Activated T-cell treated with anti-CD3 and anti-CD28 coated beads for 24 hours (primary cell): ENCODE measurements at places on chromosomes 2 and 18.
A peak's percentile ranks its signal among the peaks of the same experiment; 100 is the strongest.

- no peak for DNase-seq
These were observed 19.0 kb downstream of the TMSB10 start for GRCh38 chr2:84924173-84925106.

- DNase-seq, result peak; percentile 26
These were observed 22.2 kb downstream of the FAP start for GRCh38 chr2:162221064-162221463.

- no peak for DNase-seq
These were observed 443.7 kb upstream of the CWC22 start for GRCh38 chr2:180450841-180451240.

DNA sequence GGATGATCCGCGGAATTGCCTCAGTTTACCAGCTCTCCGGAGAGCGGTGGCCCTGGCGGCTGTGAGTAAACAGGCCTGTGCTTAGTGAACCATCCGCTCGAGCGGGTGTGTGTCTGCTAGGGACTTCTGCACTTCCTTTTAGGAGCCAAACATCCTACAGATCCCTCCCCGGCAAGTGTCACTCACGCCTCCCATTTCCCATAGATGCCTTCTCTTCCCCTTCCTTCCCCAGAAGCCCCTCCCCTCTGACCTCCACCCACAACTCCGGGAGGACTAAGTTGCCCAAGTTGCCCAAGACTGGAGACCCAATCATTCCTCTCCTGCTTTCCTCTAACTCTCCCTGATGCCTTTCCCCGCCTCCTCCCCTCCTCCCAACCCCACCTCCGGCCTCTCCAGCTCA lies 2.9 kb downstream of the C1QL2 start:
- DNase-seq, result no peak

DNA sequence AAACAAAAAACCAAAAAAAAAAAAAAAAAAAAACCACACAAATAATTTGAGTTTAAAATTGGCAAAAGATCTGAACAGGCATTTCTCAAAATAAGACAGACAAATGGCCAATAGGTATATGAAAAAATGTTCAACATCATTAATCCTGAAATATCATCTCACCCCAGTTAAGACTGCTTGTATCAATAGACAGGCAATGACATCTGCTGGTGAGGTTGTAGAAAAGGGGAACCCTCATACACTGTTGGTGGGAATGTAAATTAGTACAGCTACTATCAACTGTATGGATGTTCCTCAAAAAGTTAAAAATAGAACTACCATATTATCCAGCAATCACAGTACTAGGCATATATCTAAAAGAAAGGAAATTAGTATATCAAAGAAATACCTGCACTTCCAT lies 523.1 kb downstream of the XIRP2 start:
- DNase-seq, result no peak

DNA sequence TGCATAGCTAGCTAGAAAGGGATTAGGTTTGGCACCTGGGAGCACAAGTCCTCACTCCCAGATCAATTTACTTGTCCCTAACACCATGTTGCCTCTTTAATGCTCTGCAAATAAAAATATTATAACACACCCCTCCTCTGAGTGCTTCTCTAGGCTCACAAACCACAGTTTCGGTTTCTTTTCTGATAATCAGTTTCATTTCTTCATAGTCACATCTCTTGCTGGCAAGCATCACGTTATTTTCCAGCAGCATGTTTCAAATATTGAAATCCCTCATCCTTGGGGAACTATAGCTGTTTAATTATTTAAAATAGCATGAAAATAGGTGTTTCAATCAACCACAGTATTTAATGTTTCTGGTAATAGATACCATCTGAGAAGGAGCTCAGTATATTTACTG lies 13.9 kb upstream of the SMCHD1 start:
- DNase-seq, result no peak

- DNase-seq, result no peak
These were observed 24.3 kb downstream of the TMEM247 start for GRCh38 chr2:46503686-46504085.

GRCh38 chr18:69790649-69791048 lies 157.0 kb downstream of the CD226 start:
- no peak for DNase-seq

DNA sequence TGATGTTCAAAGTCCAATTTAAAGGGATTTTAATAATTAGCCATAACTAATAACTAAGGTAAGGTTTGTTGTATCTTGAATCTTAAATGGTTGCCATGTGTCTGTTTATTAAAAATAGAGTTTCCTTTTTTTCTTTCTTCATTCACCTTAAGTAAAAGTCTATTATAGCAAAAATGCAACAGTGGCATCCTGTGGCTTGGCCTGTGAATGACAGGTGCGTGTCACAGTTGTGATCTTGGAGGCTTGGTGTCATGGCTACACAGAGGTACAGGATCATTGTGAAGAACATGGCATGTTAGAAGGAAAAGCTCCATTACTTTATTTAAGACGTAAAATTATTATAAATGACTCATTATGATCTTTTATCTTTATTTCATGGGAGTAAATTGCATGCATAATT lies 246.1 kb downstream of the BCL2 start:
- DNase-seq, result no peak

DNA sequence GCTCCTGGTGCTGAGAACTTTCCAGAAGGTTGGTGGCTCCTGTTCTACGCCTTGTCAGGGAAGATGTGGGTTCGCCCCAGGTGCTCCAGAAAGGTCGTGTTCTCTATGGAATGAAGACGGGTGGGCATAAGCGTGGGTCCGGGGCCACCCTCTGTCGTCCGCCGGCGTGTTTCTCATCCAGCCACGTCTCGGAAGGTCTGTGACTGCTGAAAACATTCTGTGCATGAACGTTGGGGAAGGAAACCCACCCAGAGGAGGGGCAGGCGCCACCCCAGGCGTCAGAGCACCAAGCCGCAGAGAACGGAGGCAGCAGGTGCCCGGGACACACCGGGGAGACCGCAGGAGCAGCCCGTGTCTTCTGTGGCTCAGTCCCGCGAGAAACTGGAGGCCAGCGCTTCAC lies 118.2 kb downstream of the RTP5 start:
- DNase-seq, result no peak

DNA sequence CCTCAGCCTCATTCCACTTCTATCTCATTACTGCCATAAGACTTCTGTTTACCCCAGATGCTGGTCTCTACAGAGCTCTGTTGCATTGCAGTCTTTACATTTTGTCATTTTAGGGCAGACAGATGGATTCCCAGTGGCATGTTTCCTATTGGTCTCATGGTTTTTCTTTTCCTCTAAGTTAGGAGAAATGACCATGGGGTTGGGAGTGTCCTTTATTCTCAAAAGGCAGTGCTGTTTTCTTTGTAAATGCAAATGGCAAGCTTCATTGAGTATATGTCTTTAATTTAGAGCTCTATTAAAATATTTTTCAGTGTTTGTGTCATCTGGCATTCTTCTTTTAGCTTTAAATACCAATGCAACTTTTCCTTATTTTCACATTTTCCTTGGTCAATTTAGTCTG lies 57.0 kb downstream of the MSTN start:
- no peak for DNase-seq

DNA sequence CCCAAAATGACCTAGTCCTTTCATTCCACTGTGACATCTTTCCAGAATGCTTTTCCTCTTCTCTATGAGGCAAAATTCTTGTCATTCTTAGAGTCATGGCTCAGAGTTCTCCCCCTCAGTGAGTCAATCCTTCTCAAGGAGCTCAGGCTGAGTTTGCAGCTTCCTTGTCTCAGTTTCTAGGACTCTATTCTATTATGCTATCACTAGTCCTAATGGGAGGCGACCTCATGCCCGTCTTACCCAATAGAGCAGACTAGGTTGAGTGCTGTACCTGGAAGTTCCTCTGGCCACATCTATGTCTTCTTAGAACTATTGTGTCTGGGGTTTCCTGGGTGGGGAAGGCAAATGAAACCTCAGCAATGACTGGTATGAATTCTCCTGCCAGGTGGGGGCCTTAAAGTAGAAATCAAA lies 51.5 kb downstream of the HAUS1 start:
- DNase-seq, result peak; percentile 26

DNA sequence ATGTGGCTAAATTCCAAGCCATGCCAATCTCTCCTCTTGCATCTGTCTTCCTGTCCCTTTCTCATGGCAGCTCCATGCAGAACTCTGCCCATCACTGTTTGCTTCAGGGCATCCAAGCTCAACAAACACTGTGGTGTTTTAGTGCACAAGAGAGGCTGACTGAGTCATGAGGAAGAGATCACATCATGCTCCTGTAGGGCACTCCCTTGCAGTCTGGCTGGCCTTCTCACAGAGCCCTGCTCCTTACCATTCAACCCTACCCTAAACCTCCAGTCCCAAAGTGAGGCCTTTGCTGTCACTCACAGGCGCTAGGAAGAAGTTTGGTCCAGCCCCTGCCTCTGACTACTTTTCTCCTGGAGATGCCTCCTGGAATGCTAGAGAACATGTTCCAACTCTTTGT lies 194.0 kb downstream of the LRATD1 start:
- DNase-seq, result no peak

DNA sequence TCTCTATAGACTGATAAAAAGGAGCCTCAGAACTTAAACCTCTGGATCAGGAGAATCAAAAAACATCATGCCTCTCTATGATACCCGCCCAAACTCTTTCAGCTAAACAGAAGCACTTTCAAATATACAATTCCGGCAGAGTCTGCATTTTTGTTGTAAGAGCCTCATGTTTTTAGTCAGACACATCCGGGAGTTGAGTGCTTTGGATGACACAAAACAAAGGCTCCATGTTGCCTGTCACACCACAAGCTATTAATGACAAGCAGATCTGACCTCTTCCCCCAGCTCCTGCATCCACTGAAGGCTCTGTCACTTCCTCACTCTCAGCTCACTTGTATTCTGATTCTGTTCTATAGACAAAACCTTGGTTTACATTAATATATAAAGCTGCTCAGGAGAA lies 33.2 kb downstream of the SLC38A11 start:
- no peak for DNase-seq

GRCh38 chr18:36187193-36187825 lies at the start of gene MOCOS:
MOCOS (plus strand) TSS chr18:36187497; CDS start chr18:36187540, 43 bp downstream.
- peak; percentile 20 for DNase-seq

DNA sequence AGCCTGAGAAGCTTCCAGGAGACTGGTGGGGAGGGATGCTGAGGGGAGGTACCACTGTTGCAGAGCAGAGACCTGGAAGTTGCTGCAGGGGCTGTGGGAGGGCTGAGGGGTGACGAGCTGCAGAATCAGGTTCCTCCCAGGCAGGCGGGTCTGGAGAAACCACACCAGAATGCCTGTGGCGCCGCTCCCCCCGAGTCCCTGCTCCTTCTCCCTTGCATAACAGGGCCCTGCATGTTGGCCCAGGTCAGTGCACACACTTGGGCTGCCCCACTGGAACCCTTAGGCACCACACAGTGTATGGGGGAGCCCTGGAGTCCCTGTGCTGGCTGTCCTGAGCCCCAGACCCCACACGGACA lies 60.4 kb downstream of the ARL4C start:
- no peak for DNase-seq
